ENCODE measurements at places on chromosomes 1 and 21.

GRCh38 chr1:21781815-21782348 is 1.1 kb downstream of the USP48 start:
- DNase-seq: no peak

- DNase-seq: no peak
Measured at GRCh38 chr1:26851106-26851684, 11.8 kb upstream of the SFN start.

GRCh38 chr1:54798769-54799641 is 2.1 kb downstream of the TTC22 start:
- DNase-seq: peak; percentile 24

- no peak for DNase-seq
Measured at GRCh38 chr1:119829625-119830024, 18.4 kb upstream of the REG4 start.

DNA sequence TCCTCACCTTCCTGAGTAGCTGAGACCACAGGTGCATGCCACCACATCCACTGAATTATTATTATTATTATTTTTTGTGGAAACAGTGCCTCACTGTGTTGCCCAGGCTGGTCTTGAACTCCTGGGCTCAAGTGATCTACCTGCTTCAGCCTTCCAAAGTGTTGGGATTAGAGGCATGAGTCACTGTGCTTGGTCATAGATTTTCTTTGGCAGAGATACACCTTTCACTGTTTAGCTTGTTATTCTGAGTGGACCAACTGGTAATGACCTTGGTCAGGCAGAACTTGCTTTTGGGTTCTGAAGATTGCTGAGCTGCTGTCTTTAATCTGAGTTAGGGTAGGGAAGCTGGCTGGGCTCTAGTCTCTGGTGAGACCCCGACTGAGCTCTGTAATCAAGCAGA is 66.8 kb downstream of the DNAH14 start:
- no peak for DNase-seq

DNA sequence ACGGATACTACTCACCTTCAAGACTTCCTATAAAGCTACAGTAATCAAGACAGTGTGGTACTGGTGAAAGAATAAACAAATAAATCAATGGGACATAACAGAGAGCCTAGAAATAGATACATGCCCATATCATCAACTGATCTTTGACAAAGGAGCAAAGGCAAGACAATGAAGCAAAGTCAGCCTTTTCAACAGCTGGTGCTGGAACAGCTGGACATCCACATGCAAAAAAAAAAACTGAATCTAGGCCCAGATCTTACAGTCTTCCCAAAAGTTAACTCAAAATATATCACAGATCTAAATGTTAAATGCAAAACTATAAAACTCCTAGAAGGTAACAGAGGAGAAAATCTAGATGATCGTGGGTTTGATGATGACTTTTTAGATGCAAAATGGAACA is 170.3 kb downstream of the MIS18A start:
- no peak for DNase-seq

DNA sequence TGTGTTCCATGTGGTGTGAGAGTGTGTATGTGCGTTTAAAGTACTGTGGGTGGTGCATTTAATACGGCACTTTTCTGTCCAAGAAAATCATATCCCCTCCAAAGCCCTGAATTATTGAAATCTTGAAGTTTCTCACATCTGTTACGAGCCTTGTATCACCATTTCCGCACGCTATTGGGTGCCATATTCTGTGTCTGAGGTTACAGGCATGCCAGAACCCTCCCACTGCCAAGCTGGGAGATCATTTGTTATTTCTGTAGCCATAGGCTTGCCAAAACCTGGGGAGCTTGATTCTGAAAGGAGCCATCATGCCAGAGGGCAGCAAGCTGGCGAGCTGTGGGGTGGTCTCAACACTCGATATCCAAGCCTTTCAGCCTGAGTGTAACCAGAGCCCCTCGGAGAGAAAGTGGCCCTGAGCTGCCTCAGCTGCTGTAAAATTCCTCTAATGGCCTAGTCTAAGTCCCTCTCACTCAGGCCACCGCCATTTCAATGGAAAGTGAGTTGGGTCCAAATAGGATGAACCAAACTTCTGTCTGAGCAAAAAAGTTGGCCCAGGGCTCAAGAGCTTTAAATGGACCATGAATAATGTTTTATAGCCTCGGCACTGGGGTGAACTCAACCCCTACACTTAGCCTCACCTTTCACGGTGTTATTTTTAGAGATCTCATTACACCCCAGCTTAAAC is 298.4 kb upstream of the DUSP10 start:
- DNase-seq: no peak

DNA sequence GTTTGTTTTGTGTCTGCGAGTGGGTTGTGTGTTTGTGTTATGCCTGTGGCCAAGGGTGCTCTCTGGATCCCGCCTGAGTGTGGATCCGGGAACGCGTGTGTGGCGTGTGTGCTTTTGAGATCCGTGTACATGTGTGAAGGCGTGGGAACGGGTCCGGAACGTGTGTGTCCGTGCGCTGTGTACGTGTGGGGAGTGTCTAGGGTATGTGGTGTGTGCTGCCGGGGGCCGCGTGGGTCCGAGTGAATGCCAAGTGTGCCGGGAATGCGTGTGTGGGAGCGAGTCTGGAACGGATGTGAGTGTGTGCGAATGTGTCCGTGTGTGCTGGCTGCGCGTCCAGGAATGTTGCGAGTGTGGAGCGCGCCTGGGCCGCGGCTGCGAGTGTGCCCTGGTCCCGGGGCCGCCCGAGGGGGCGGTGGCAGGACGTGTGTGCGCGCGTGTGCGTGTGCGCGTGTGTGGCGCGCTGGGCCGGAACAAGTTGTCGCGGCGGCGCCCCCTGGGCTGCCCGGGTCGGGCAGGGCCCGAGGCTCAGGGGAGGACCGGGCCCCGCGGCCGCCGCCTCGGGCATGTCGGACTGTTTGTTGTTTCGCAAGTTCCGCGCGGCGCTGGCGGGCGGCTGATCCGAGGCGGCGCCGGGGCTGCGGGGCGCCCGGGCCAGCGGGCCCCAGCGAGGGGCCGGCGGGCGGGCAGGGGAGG is 953 bp downstream of the PTPRU start:
- DNase-seq: no peak

DNA sequence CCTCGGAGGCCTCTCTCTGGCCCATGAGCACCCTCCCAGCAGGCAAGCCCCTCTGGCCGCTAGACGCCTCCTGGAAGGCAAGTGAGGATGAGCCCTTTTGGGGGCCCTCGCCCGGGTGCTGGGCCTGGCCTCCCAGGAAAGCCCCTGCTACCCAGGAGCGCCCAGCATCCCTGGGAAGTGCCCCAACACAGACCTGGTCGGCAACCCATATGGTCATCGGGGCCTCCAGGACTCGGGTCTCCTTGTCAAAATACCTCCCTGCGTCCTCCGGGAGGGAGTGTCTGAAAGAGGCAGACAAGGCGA is 21.0 kb upstream of the TMEM52 start:
- DNase-seq: no peak

All from activated CD4-positive, alpha-beta T cell treated with anti-CD3 and anti-CD28 coated beads, Interleukin-2, amount 50 U/mL, for 24 hours (primary cell).